ENCODE measurements at places on chromosomes 6 and 20.
A peak's percentile ranks its signal among the peaks of the same experiment; 100 is the strongest.

- no peak for DNase-seq
Measured at GRCh38 chr6:158059108-158059507, 77.4 kb downstream of the SYNJ2 start.

GRCh38 chr6:35485402-35485877 is 11.4 kb downstream of the TEAD3 start:
- DNase-seq, result no peak

DNA sequence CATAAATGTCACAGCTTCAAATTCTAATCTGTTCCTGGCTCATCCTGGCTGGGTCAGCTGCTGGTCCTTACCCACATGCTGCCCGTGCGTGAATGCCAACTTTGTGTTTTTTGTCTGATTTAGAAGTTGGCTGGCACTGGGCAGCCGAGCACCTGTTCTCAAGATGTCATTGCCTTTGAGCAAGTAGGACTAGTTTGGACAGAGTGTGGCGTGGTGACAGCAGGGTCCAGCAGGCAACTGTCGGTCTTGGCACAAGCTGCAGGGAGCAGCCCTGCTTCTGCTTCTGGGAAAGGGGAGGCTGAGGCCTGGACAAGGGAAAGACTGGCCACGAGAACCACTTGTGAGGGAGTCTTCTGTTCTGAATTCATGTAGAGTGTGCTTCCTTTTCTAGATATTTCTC is 26.4 kb upstream of the ADRM1 start:
- no peak for DNase-seq

GRCh38 chr6:111824608-111825337 is 48.5 kb downstream of the FYN start:
- no peak for DNase-seq

- no peak for DNase-seq
Measured at GRCh38 chr6:11923621-11924020, 88.5 kb upstream of the HIVEP1 start.

DNA sequence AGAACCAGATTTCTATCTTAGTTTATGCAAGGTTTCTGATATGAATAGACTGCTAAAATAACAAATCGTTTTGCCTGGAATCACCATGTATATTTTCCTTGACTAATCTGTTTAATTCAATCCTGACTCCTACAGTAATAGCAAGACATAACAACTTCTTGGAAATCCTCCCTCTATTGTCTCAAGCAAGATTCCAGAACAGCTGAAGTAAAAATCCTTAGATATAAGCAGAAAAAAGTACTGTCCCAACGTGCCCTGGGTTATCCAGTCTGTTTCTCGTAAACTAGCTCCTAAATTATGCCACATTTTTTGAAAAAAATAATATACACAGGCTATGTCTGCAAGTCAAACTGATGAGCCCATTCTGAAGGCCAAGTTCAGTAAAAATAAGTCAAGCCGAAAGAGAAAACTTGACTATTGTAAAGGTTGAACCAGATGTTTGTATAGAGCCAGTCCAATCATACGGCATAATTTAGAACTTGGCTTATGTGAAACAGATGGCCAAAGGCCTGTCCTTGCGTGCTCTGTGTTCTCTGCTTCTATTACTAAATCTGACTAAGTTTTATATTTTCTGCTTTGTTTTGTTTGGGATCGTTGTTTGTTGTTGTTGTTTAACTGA is 341.6 kb upstream of the NRSN1 start:
- DNase-seq, result no peak

DNA sequence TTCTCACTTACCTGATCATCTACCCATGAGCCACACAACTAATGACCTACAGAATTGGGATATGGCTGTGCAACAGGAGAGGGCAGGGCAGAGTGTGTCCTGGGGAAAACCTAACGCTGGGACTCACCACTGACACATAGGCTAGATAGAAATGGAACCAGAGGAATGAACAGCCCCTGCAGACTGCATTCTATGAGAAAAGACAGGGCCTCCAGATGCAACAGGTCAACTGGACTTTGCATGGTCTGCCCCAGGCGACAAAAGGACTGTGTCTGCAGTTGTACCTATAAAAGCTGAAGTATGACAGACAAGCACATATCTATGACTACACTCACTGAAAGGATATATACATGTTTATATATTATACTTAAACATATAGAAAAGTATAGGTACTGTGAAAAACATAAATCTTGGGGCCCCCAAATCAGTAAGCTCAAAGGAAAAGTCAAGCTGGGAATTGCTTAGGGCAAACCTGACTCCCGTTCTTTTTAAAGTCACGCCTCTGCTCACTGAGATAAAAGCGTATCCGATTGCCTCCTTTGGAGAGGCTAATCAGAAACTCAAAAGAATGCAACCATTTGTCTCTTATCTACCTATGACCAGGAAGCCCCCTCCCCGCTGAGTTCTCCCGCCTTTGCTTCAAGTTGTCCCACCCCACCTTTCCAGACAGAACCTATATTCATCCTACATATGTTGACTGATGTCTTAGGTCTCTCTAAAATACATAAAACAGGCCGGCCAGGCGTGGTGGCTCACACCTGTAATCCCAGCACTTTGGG is 68.5 kb downstream of the EPB41L2 start:
- no peak for DNase-seq

DNA sequence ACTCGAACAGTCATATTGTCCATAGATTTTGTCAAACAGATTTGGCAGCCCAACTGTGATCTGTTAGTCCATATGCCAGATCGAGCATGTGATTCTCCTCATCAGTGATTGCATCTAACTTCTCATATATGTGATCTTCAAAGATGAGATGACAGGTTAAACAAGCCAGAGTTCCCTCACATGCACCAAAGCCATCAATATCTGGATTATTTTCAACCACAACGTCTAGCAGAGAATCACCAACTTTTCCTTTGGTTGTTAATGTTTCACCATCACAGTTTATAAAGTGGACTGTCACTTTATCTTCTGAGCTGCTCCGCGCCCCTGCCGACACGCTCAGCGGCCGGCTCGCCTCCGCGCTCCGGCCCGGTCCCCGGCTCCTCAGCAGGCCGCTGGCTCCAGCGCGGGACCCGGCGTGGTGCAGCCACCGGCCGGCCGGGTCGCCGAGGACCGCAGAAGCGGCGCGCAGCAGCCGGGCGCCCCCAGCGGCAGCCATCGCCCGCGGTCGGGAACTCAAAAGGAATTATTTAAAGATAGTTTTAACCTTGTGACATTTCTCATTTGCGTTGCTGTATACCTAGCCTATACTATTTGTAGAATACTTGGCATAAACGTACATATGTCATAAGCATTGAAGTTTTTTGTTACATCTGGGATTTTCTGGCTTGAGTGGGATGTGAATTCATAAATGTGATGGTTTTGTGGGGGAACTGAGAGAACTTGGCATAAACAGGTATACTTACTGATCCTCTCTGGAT is 40.1 kb upstream of the DYNLRB1 start:
- DNase-seq, result peak; percentile 15

DNA sequence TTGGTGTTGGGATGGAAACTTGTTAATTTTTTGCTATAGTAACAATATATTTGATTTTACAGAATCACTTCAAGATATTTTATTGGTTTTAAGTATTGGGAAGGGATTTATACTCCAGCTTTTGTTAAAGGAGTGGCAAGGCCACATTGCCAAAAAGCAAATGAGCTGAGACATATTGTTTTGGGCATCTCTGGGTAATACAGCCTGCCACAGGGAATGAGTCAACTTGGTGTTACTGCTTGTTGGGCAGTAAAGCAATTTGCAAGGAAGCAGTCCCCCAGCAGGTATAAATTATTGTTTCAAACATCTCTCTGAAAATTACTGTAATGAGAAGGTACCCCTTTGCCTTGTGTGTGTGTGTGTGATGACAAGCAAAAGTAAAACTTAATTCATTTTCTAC is 868.3 kb upstream of the FLRT3 start:
- no peak for DNase-seq

- no peak for DNase-seq
Measured at GRCh38 chr6:123321020-123321419, 315.7 kb downstream of the TRDN start.

DNA sequence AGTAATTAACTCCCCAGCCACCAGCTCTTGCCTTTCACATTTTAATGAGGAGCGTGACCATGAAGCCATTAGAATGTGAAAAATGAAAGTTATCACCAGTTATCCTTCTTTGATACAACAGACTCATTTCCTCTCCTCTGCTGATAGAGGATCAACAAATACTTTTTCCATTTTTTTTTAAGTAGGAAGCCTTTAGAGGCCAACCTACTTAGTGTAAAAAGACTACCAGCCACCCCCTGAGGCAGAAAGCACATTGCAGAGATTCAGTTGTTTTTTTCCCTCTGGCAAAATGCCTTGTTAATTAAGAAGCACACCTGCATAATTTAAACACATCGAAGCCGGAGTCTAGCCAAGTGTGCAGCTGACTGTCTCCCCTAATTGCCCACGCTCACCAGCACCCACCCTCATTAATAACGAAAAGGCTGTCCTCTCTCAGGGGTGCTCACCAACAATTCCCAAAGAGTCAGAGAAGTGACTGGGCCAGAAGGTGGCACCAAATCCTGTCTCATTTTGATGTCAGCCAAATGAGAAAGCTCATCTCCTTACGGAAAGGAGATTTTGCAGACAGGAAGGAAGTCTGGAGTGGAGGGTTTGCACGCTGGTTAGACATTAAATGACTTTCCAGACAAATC is 60.9 kb upstream of the MC3R start:
- DNase-seq, result no peak

All from stimulated activated CD4-positive, alpha-beta T cell treated with anti-CD3 and anti-CD28 coated beads, Interleukin-4, amount 100 ng/mL, for 24 hours (primary cell).